Eye (tissue), 1 donor: ENCODE measurements at places on chromosomes 3 and 15.

GRCh38 chr15:73397461-73397860, 28.7 kb upstream of the HCN4 start:
- no peak for DNase-seq

GRCh38 chr3:13600950-13601691, 52.2 kb downstream of the FBLN2 start:
- peak; percentile 67 for DNase-seq

- no peak for DNase-seq
These were observed 428.5 kb upstream of the FRG2C start for GRCh38 chr3:75235631-75236030.

DNA sequence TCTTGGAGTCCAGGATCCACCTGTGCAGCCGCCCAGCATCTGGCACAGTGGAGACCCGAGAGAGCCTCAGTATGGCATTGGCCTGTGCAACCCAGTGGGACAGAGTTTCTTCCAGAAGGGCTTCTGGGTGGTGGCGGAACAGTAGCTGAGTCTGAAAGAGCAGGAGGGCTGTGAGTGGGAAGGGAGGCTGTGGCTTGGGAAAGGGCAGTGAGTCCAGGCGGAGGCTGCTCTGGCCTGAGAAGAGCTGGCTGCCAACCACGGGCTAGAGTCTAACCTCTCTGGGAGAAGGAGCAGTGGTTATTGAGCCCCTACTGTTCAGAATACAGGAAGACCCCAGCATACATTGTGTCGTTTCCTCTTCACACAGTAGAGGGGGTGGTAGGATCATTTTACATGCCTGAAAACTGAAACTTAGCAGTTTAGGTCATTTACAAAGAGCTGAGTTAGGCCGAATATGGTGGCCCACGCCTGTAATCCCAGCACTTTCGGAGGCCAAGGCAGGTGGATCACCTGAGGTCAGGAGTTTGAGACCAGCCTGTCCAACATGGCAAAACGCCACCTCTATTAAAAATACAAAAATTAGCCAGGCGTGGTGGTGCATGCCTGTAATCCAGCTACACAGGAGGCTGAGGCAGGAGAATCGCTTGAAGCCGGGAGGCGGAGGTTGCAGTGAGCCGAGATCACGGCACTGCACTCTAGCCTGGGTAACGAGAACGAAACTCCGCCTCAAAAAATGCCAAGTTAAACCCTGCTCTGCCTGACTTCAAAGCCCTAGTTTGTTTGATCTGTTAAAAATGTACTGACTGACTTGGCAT, 3.2 kb downstream of the AEN start:
- peak; percentile 73 for DNase-seq

- no peak for DNase-seq
These were observed 107.0 kb upstream of the PFN2 start for GRCh38 chr3:150077581-150078247.

DNA sequence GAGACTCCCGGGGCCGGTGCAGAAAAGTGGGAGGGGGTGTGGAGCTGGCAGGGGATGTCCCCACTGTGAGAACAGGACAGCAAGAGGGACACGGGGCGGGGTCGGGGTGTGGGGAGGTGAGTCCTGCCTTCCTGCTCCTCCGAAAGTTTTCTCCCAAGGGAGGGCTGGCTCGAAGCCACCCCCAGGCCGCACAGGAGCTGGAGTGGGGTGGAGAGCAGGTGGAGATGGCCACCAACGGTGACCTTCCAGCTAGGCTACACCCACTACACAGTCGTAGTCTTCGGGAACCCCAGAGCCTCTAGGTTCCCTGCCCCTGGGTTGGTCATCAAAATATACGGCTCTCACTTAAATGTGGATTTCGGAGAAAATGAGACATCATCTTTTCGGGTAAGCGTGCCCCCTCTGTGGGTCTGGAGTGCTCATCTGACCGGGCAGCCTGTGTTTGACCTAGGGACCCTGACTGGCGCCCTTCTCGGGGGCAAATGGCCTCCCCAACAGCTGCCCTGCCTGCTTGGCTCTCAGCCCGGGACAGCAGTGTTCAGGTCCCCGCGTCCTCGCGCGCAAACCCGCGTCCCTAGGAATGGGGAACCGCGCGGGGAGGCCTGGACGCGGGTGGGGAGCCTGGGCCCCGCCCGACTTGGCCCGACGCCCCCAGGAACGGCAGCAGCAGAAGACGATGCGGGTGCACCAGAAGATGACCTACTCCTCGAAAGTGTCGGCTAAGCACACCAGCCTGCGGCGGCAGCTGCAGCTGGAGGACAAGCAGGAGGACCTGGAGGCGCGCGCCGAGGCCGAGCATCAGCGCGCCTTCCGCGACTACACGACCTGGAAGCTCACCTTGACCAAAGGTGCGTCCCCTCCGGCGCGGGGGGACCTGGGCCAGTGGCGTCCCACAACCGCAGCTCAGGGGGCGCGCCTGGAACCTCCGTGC, 21.2 kb downstream of the CFAP100 start:
- DNase-seq: no peak

GRCh38 chr15:79124388-79124787, 33.8 kb upstream of the RASGRF1 start:
- DNase-seq: no peak

GRCh38 chr15:93583968-93584367, 495.0 kb upstream of the RGMA start:
- no peak for DNase-seq

DNA sequence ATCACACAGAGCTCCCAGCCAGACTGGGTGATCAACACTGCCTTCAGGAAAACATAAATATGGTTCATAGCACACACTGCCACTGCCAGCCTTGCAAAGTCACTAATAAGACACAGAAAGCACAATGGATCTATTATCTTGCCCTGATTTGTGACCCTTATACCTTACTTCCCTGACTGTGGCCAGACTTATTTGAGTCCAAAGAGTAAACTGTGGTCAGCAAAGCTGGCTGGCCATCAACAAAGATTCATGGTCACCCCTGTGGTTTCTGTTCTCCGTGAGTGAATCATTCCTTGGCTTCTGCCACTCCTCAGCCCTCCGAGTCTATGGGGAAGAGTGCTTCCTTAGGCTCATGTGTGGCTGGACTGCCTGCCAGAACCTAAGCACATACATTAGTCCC, 437.7 kb downstream of the RAP2B start:
- no peak for DNase-seq
